Stimulated activated CD8-positive, alpha-beta memory T cell treated with anti-CD3 and anti-CD28 coated beads, Interleukin-2, amount 100 ng/mL, for 48 hours (primary cell): ENCODE measurements at places on chromosomes 7 and 10.

DNA sequence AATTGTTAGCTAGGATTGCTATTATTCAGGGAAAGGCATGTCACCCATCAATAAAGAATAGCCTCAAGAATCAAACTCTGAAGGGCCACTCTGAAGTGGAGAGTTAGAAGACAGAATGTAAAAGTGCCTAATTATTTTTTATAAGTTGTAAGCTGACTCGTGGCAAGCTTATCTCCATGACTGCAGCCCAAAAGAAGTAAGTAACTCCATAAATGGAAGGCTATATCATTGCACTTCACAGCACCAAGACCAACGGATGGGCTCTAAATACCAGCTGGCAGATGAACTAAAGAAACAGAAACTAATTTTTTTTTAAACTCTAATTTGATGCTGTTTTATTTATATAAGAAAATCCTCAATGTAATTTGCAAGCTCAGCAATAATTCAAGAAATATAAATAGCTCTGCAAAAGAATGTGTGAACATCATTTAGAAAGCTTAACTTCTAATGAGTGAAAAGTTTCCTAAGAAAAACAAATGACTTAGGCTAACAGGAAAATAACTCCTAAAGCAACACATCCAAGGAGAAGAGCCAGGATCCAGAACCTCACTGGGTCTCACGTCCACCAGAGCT lies 165.5 kb downstream of the SNX13 start:
- no peak for DNase-seq

- DNase-seq: no peak
Observed at GRCh38 chr7:134639061-134639460, 7.6 kb upstream of the BPGM start.

DNA sequence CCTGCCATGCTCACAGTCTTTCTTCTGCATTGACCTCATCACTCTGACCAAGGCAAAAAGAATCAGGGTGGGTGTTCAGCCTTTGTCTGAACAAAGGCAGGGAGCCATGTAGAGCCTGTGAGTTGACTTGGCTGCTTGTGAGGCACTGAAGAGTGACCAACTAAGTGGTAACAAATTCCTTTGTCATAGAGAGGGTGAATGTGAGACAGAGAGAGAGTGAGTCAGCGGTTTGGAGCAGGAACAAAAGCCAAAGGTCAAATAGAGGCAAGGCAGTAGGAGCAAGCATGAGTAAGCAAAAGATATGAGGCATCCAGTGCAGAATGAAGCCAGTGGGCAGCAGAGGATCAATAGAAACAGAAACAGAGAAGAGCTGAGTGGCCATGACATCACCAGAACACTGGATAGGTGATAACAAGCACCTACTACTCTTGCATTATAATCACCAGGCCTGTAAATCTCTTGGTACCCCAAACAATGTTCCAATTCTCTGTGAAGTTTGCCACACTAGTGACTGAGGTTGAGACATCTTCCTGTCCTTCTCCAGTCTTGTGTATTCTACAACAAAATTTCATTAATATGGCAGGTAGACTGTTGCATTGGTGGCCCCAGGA lies 116.2 kb upstream of the LAMB4 start:
- no peak for DNase-seq

- DNase-seq: no peak
Observed at GRCh38 chr10:3785851-3786271, 852 bp upstream of the KLF6 start.

- no peak for DNase-seq
Observed at GRCh38 chr10:71437537-71438092, 40.9 kb downstream of the CDH23 start.

DNA sequence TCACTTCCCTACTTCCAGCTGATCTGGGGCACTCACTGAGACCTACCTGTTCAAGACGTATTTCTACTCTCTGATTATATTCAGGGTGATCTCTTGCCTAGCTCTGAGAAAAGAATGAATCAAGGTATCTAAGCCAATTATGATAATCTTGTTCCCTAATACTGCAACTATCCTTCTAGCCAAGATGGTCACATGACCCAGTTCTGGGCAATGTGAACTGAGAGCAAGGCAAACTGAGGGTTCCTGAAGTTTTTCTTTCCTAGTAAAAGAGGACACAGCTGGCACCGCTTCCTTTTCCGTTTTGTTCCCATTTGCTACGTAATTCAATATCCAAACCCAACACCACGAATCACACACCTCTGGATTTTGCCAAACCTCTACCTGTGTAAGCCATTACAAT lies 5.9 kb upstream of the GPAM start:
- no peak for DNase-seq

DNA sequence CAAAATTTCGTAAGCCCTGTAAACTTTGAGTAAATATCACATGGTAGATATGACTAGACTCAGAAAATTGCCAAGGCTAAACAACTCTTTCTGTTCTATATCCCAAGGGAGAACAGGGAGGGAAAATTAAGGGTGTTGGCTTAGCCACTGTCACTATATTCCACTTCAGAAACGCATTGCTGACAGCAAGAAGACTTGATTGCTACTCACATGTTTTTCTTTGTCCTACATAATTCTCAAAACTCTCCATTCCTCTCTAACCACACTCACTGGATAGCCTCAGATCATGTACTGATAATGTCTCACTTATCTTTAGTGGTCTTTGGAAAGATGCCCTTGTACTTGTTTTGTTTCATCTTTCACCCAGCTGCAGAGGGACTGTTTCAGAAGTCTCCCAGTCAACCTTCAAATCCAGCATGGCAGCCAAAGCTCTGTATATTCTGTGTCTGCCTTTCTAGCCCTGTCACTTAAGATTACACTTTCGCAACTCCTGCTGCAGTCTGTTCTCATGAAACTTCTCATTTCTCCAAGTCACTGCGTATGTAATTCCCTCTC lies 582.4 kb upstream of the FZD8 start:
- DNase-seq: no peak

DNA sequence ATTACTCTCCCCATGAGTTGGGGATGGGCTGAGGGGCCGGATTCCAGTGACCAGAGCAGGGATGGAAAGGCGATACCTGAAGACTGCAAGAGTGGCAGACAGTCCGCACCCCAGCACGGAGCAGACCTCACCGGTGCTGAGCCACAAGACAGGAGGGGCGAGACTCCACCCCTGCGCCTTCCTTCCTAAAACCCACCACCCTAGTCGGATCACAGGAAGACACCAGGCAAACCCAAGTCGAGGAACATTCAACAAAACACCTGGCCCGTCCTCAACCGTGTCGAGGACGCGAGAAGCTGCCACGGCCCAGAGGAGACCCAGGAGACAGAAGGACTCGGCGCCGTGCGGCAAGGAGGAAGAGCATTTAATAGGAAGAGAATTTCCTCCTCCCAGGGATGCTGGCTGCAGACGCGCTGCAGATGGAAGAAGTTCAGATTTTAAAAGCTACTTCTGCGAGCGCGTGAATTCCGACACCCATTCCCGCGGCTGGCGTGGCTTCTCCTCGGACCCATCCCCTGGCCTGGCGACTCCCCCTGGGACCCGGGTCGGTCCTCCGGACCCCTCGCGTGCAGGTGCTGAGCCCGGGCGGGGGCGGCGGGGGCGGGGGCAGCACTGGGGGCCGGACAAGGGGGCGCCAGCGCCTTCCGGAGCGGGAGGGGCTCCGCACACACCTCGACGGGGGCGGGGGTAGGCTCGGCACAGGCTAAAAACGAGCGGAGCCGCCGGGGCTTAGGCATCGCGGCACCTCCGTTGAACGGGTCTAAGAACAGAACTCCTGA lies 563 bp upstream of the UTF1 start:
- no peak for DNase-seq
